Neural progenitor cell (in vitro differentiated cells): ENCODE measurements at places on chromosomes 3 and 15. TPM values are rescaled to one million over a fixed set of nuclear protein-coding genes. Genes with fewer than 3 reads are reported as not detected.

- no peaks in the 10 kb centered on the region for H3K36me3 ChIP-seq
- no peak overlapping the region for H3K27ac ChIP-seq
- H3K27me3 ChIP-seq = no peaks in the 10 kb centered on the region
- no peak overlapping the region for H3K4me3 ChIP-seq
Observed at GRCh38 chr3:127034990-127035652, 52.2 kb downstream of the PLXNA1 start.

DNA sequence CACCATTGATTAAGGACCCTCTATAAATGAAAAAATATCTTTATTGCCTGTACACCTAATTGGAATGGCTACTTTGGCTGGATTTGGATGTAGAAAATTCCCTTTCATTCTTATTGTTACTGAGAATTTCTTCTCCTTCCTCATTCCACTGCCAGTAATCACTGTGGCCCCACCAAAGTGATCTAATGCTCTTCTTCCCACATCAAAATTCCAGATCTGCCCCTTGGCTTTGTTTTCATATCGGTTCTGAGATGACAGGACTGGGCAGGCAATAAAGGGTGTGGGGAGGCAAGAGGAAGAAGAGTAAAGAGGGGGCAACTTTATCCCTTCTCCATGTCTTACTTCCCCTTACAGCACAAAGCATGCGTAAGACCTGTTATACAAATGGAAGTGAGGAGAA lies 2.1 kb downstream of the ANKUB1 start:
- H3K27ac ChIP-seq = no peak overlapping the region
- no peak for DNase-seq
- no peaks in the 10 kb centered on the region for H3K27me3 ChIP-seq
- H3K4me3 ChIP-seq = no peak overlapping the region

- no peaks in the 10 kb centered on the region for H3K27me3 ChIP-seq
- no peaks in the 10 kb centered on the region for H3K36me3 ChIP-seq
- no peak overlapping the region for H3K27ac ChIP-seq
- DNase-seq = no peak
- H3K4me1 ChIP-seq = no peaks in the 10 kb centered on the region
Observed at GRCh38 chr3:45786801-45787495, 9.4 kb downstream of the SLC6A20 start.

- no peak for DNase-seq
- H3K27ac ChIP-seq = no peak overlapping the region
- peaks cover 27% of the 10 kb centered on the region for H3K4me1 ChIP-seq
- H3K27me3 ChIP-seq = no peaks in the 10 kb centered on the region
- H3K4me3 ChIP-seq = no peak overlapping the region
Observed at GRCh38 chr15:48899793-48900192, 21.9 kb downstream of the EID1 start.

DNA sequence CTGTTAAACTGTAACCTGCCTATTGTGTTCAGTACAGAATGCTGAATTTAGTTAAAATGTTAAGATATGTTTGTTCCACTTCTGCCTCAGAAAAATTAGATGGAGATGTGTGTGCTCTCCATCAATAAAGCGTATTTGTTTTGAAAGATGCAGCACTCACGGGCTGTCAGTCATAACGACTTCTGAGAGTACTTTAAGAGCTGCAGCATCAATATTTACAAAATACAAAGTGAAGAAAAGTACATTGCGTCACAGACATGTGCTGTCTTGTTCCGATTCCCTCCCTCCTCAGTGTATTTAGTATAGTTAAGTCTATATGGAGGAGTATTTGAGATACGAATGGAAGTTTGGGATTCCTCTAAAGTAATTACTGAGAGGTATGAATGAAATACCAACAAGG lies 166.6 kb downstream of the BBX start:
- no peaks in the 10 kb centered on the region for H3K36me3 ChIP-seq
- H3K4me3 ChIP-seq = no peak overlapping the region
- no peak for DNase-seq
- H3K27ac ChIP-seq = no peak overlapping the region
- no peaks in the 10 kb centered on the region for H3K4me1 ChIP-seq

GRCh38 chr3:190429681-190430080 lies 20.0 kb downstream of the TMEM207 start:
- no peak overlapping the region for H3K27ac ChIP-seq
- no peaks in the 10 kb centered on the region for H3K27me3 ChIP-seq
- no peak overlapping the region for H3K4me3 ChIP-seq
- no peaks in the 10 kb centered on the region for H3K4me1 ChIP-seq
- no peak for DNase-seq
- no peaks in the 10 kb centered on the region for H3K36me3 ChIP-seq

DNA sequence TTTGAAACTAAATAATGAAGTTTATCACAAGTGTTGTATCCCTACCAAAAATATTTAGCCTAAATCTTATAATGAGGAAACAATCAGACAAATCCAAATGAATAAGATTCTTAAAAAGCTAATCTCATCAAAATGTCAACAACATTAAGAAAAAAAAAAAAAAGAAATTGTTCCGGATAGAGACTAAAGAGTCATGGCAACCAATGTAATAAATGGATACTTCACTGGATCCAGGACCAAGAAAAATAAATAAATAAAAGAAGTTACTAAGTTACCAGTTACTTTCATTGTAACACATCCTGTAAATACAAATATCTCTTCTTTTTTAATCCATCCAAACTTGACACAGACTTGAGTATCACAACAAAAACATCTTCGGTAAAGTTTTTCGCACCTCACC lies 607 bp downstream of the MRPL47 start:
- H3K27me3 ChIP-seq = no peaks in the 10 kb centered on the region
- peaks cover 8% of the 10 kb centered on the region for H3K4me1 ChIP-seq
- H3K27ac ChIP-seq = no peak overlapping the region

GRCh38 chr3:187799942-187800641 lies 54.8 kb upstream of the BCL6 start:
- no peak overlapping the region for H3K27ac ChIP-seq
- no peak for DNase-seq
- no peaks in the 10 kb centered on the region for H3K36me3 ChIP-seq
- no peak overlapping the region for H3K4me3 ChIP-seq

DNA sequence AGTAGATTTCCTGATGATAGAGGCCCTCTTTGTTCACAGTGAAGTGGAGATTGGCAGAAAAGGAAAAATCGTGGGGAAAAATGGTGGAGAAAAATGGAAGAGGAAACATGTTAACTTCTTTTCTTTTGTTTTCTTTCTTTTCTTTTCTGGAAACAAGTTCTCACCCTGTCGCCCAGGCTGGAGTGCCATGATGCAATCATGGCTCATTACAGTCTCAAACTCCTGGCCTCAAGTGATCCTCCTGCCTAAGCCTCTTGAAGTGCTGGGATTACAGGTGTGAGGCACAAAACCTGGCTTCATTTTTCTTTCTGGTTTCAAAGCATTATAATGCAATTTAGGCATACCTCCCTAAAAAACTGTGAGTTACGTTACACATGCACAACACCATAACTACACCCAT lies 464.2 kb downstream of the MECOM start:
- H3K4me3 ChIP-seq = no peak overlapping the region

DNA sequence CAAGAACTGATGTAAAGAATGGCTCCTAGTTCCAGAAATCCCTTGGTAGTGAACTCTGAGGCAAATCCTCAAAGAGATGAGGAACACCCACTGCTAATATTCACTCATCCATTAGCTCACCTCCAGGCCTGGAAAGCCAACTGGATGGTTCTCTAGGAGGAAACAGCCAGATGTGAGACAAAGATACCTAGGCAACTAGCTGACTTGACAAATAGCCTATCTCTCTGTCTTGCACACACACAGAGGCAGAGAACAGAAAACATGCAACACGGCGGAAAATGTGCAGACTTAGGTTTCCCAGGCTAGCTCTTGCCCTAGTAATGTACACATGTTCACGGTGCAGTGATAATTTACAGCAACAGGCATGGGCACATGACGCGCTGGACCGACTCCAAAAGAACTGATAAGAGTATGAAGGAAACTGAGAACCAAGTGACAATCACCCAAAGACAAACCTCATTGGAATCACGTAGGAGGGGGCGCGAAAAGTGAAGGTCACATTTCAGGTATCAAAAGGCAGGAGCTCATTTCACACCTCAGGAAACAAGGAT lies 318.1 kb downstream of the FOXP1 start:
- H3K4me3 ChIP-seq = no peak overlapping the region
- no peak for DNase-seq
- H3K36me3 ChIP-seq = no peaks in the 10 kb centered on the region
- no peaks in the 10 kb centered on the region for H3K4me1 ChIP-seq
- no peaks in the 10 kb centered on the region for H3K27me3 ChIP-seq

DNA sequence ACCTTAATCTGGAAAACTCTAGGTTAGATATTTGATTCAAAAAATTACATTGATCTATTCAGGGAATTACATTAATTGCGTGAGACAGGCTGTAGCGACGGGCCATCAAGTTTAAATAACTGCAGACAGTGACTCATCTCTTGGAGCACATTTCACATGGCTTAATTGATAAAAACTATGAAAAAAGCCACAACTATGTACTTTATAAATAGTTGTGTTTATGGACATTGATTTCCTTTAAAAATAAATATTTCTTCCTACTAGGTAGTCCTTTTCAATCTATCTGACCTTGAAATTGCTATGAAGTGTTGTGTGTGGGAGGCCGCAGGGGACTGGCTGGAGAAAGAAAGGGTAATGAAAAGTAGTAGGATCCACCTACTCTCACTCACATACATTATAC lies 157.8 kb downstream of the IL1RAP start:
- no peaks in the 10 kb centered on the region for H3K27me3 ChIP-seq
- no peaks in the 10 kb centered on the region for H3K36me3 ChIP-seq
- H3K4me3 ChIP-seq = no peak overlapping the region
- DNase-seq = no peak
- no peak overlapping the region for H3K27ac ChIP-seq

- H3K27me3 ChIP-seq = no peaks in the 10 kb centered on the region
- no peak overlapping the region for H3K27ac ChIP-seq
- peaks cover 25% of the 10 kb centered on the region for H3K4me1 ChIP-seq
- H3K4me3 ChIP-seq = no peak overlapping the region
- DNase-seq = no peak
Observed at GRCh38 chr15:59298225-59298853, 74.3 kb downstream of the MYO1E start.

TERC gene
- total RNA-seq = 47.5 and 119 TPM in 2 replicates

PLS1 gene
- total RNA-seq = 15.8 and 22.5 TPM in 2 replicates

- DNase-seq = no peak
- no peak overlapping the region for H3K4me3 ChIP-seq
- no peaks in the 10 kb centered on the region for H3K36me3 ChIP-seq
- H3K27ac ChIP-seq = no peak overlapping the region
- no peaks in the 10 kb centered on the region for H3K27me3 ChIP-seq
Observed at GRCh38 chr15:96627031-96627568, 296.6 kb downstream of the NR2F2 start.

C3orf52 gene
- 2.4 and 4.9 TPM in 2 replicates for total RNA-seq

- no peak for DNase-seq
- peaks cover 12% of the 10 kb centered on the region for H3K4me1 ChIP-seq
- H3K36me3 ChIP-seq = no peaks in the 10 kb centered on the region
- H3K27ac ChIP-seq = no peak overlapping the region
- no peaks in the 10 kb centered on the region for H3K27me3 ChIP-seq
Observed at GRCh38 chr3:22748453-22749045, 454.6 kb upstream of the UBE2E2 start.

- H3K4me3 ChIP-seq = no peak overlapping the region
- H3K27me3 ChIP-seq = no peaks in the 10 kb centered on the region
- no peak overlapping the region for H3K27ac ChIP-seq
Observed at GRCh38 chr3:164918905-164919304, 159.4 kb downstream of the SI start.
